ENCODE measurements at places on chromosomes 11 and 22. TPM values are rescaled to one million over a fixed set of nuclear protein-coding genes. Genes with fewer than 3 reads are reported as not detected.
A peak's percentile ranks its signal among the peaks of the same experiment; 100 is the strongest.

- no peak for DNase-seq
Measured at GRCh38 chr11:111795334-111795985, 29.3 kb upstream of the PPP2R1B start.

The MRGPRD gene
- not detected for polyA plus RNA-seq

The OR4A16 gene
- polyA plus RNA-seq, result not detected

GRCh38 chr11:87019613-87020271 lies 18.0 kb upstream of the TMEM135 start:
- no peak for DNase-seq

DNA sequence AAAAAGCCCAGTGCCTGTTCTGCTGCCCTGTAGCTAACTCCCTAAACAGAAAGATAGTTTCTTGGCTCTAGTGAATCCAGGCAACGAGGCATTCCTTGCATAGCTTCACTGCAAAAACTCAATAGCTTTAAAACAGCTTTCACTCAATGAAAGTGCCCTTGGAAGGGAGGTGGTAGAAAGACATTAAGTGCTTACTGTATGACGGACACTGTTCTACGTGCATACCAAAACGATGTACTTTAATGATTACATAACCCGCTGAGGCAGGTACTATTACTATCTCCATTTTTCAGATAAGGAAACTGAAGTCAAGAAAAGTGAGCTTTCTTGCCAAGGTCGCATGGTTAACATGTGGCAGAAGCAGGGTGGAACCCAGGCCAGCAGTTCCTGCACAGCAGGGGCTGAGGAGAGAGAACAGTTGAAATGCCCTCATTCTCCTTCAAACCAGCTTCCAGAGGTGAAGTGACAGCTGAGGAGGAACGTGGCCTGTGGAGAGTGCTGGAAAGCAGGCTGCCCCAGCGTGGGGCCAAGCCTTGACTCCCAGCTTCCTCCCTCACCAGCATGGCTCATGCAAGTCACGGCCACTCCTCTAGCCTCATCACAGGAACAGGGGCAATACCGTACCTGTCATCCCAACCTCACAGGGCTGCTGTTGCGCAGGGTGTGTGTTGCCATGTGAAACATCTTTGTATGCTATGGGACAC lies 227.5 kb upstream of the NARS2 start:
- DNase-seq, result no peak

DNA sequence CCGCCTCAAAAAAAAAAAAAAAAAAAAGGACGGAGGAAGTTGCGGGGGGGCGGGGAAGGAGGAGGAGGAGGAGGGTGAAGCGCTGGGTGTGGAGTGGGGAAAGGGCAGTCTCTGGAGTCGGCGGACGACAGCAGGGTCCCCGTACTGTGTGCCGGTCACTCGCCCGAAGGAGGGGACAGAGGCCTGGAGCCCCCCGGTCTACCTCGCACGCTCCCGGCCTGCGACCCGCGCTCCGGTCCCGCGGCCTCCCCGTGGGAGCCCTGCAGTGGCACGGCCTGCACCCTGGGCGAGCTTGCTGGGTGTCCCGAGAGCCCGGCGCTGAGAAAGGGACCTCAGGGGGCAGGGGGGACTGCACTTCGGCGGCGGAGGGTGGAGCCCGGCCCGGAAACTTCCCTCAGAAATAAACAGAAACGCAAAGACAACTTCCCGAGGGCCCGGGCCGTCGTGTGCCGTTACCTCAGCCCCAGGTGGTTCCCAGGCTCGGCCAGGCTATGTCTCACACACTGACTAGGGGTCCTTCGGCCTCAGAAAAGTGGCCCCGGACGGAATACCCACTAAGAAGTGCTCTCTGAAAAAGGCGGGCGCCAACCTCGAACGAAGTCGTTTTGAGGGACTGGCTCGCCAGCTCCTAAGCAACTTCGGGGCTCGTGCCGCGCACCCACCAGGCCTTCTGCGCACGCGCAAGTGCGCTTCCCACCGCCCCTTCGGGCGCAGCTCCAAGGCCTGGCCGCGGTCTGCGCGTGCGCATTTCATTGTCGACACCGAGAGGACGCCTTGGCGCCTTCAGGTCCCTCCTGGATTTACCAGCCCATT lies at the start of gene MAJIN:
Gene MAJIN (minus strand): TSS at position 688 of the 813 bp plus-strand sequence. CDS start 12,703 bp downstream, outside the sequence.
- peak; percentile 83 for DNase-seq

The PYGM gene
- polyA plus RNA-seq, result 300 TPM

The RIMBP3C gene
- polyA plus RNA-seq, result 0.41 TPM

DNA sequence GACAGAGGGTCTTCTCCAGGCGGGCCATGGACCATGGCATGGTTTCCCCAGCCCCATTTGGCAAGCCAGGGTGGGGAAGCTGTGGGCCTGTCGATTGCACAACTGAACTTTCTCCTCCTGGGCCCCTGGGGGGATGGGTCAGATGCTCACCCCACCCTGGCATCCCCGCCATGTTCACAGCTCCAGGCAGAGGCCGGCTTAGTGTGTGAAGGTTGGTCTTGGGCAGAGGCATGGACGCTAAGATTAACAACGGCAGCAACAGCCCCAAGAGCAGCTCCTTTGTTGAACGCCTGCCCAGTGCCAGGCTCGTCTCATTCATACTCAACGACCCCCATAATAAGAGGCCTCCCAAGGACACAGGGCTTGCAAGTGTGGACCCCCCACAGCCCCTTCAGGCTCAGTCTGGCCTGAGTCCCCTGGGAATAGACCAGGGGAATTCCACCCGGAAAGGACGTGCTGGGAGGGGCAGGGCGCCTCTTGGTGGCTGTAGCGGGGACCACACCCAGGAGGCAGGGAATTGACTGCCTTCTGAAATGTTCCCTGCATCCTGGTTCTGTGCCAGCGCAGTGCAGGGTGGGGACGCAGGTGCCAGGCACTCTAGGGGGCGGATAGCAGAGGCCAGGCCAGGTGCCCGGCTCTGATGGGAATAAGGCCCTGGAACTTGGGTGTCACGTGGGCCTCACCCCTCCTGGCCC lies 8.3 kb downstream of the TSPO start:
- no peak for DNase-seq

DNA sequence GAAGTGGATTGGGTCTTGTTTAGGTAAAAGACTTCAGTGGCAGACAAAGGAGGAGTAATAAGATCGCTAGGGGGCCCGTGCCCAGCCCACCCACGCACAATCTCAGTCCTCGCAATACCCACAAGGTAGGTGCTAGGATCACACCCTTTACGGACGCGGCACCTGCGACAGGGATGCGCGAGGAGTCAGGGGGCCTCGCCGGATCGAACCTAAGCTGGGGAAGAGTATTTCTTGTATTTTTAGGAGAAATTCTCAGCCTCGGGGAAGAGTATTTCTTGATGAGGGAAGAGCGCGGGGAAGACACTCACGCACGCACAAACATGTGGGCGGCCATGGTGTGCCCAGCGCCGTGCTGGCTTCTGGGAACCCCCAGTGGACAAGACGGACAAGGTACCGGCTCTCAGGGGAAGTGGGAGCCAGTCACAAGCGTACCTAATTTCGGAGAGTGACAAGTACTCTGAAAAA lies 745 bp upstream of the FAM118A start:
- DNase-seq, result no peak

- DNase-seq, result no peak
Measured at GRCh38 chr11:103729617-103730016, 306.8 kb upstream of the DDI1 start.

The IRAG1 gene
- 6.4 TPM for polyA plus RNA-seq

- peak; percentile 23 for DNase-seq
Measured at GRCh38 chr22:48103126-48103875, 1340.9 kb downstream of the TBC1D22A start.

GRCh38 chr22:30871391-30872284 lies 96.9 kb downstream of the MORC2 start:
- DNase-seq, result no peak

GRCh38 chr11:95256321-95256779 lies 25.3 kb upstream of the SESN3 start:
- DNase-seq, result no peak

GRCh38 chr22:35437049-35437448 lies 37.1 kb downstream of the MCM5 start:
- DNase-seq, result no peak
